ENCODE measurements at places on chromosomes 11 and 22. TPM values are rescaled to one million over a fixed set of nuclear protein-coding genes. Genes with fewer than 3 reads are reported as not detected.

Gene CAVIN3
- 321 TPM for total RNA-seq

Gene DCDC1
- 0.12 TPM for total RNA-seq

GRCh38 chr11:1560002-1560648 is 11.9 kb downstream of the DUSP8 start:
- DNase-seq = no peak

- DNase-seq = no peak
These were observed 45.8 kb downstream of the LRRC32 start for GRCh38 chr11:76624500-76625379.

DNA sequence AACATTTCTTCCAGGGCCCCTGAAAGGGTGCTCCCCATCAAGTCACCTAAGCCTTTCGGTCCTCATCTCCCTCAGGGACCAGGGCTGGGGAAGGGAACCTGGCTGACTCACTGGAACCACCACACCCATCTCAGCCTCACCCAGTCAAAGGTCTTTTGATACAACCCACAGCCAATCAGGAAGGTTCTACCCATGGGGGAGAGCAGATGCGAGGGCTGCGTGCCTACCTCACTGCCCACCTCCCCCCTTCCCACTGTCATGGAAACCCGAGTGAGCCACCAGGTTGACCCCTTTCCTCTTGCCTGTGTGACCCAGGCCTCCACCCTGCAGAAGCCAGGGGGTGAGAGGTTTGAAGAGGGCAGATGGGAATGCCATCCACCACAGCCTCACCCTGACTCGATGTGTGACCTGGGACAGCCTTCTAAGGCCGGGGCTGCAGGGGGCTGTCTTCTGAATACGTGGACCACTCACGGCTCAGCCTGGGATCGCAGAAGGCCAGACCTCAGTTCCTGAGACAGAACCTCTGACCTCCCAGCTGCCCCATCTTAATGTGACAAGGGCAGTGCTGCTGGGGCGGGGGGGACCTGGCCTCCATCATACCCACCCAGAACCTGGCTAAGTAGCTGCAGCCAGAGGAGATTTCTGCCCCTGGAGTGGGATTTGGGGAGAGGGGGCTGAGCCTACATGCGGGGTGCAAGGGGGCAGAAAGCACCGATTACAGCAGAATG is 2.7 kb downstream of the MDK start:
- DNase-seq = no peak

- no peak for DNase-seq
These were observed 994 bp downstream of the PPP6R3 start for GRCh38 chr11:68461575-68461917.

DNA sequence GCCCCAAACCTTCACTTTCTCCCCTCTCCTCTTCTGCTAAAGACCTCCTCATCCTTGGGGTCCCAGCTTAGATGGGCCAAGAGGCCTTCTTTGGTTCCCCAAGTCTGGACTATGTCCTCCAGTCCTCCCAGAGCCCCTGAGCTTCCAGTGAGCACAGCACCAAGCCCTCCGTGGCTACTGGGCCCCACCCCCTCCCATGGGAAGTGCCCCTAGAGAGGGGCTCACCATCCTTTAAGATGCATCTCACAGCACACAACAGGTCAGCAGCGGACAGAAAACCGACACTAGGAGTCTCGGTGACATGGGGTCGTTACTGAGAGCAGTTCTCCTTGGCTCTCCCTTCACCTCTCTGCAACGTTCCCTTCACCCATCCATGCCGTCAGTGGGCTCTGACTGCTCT is 2.7 kb downstream of the LRRC32 start:
- DNase-seq = no peak

- DNase-seq = no peak
These were observed 936.7 kb downstream of the BRD1 start for GRCh38 chr22:48890693-48891554.
